ENCODE measurements at places on chromosomes 7 and 10.

- DNase-seq: no peak
These were observed 9.6 kb upstream of the AGMO start for GRCh38 chr7:15571301-15571878.

DNA sequence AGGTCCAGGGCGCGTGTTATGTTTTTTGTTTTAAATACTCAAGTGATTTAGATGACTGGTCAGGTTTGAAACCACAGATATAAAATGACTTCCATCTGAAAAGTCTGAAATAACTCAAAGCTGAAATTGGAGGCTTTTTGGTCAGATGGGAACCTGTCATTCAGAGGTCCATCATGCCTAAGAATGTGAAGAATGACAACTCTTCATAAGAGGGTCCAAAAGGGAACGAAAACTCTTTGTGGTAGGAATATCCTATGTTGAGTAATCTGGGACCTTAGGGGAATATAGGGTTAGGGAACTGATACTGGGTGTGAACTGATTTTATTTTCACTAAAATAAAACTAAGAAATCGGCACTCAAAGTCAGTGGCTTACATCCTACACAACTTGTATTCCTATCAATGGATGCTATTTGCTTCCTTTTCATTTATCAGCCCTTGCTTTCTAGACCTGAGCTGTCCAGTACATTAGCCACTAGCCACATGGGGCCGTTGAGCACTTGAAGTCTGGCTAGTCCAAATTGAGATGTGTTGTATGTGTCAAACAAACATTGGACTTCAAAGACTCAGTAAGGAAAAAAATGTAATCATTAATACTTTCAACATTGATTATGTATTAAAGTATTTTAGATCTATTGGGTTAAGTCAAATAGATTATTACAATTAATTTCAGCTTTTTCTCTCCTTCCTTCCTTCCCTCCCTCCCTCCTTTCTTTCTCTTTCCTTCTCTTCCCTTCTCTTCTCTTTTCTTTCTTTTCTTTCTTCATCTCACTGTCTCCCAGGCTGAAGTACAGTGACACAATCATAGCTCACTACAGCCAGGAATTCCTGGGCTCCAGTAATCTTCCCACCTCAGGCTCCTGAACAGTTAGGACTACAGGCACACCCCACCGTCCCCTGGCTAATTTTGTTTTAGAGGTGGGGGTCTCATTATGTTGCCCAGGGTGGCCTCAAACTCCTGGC lies 56.5 kb upstream of the KDM7A start:
- no peak for DNase-seq

GRCh38 chr10:103612462-103613365 lies 119.2 kb downstream of the NEURL1 start:
- no peak for DNase-seq

GRCh38 chr7:50543776-50544442 lies 21.3 kb downstream of the DDC start:
- no peak for DNase-seq

- DNase-seq: no peak
These were observed 34.6 kb downstream of the ZEB1 start for GRCh38 chr10:31353574-31353973.

GRCh38 chr7:22425361-22425760 lies 68.4 kb upstream of the RAPGEF5 start:
- DNase-seq: no peak

GRCh38 chr10:128864554-128865295 lies 602.3 kb upstream of the MGMT start:
- DNase-seq: no peak

- no peak for DNase-seq
These were observed 116.5 kb upstream of the EFCAB10 start for GRCh38 chr7:105697753-105698152.

- DNase-seq: no peak
These were observed 55.5 kb upstream of the ABLIM1 start for GRCh38 chr10:114713525-114714090.
